Stimulated activated naive B cell treated with anti-CD40 and anti-IgM and Interleukin-4, amounts not matched to agents 10 μg/mL and 1 μg/mL and 100 μg/mL, for 72 hours (primary cell): ENCODE measurements at places on chromosomes 1 and 21.

DNA sequence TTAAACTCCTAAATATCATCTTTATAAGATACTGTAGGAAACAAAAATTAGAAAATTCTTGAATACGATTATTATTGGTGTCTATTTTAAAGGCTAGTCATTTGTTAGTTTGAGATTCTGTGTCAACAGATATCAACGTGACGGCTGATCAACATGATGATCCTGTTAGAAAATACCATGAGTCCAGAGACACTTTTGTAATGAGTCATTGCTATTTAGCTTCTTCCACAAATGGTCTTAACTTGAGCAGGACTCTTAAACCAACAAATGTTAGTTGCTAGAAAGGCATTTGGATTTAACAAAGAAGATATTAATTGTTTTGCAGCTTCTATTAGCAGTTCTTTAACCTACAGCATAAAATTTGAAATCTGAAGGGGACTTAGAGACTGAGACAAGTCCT lies 131.2 kb downstream of the TGFB2 start:
- no peak overlapping the region for H3K4me3 ChIP-seq
- peaks cover 22% of the 10 kb centered on the region for H3K4me1 ChIP-seq
- H3K27ac ChIP-seq: no peak overlapping the region
- DNase-seq: no peak

GRCh38 chr1:43008115-43009060 lies 49.7 kb upstream of the SLC2A1 start:
- no peak for DNase-seq
- peaks cover 2% of the 10 kb centered on the region for H3K4me1 ChIP-seq
- H3K4me3 ChIP-seq: no peak overlapping the region
- no peak overlapping the region for H3K27ac ChIP-seq

DNA sequence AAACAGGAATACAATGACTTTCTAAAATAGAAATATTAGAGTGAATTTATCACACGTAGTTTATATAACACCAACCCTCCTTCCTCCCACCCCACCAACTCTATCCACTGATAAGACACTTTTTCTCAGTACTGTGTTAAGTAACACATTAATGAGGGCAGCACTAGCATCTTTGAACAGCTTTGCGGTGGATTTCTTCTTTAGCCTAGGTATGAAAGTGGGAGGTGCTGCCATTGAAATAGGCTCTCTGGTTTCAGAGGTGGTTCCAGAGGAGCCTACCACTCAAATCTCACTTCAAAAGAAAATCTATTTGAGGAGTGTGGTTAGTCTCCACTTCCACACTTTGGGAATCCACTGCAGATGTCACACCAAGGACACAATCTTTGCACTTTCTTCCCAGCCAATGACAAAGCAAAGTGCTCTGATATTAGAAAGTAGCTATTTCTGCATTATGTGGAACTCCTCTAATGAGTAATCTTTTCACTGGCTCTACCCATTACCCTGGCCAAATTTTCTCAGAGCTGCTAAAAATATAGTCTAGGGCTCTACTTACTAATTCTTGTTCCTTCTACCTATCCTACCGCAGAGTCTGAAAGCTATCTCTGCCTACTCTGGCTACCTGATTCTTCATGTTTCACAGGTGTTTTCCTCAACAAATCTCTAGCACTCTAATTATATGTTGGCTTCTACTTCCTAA lies 1667.8 kb downstream of the MRPL39 start:
- no peak overlapping the region for H3K4me3 ChIP-seq
- no peaks in the 10 kb centered on the region for H3K27me3 ChIP-seq
- H3K4me1 ChIP-seq: peaks cover 31% of the 10 kb centered on the region

DNA sequence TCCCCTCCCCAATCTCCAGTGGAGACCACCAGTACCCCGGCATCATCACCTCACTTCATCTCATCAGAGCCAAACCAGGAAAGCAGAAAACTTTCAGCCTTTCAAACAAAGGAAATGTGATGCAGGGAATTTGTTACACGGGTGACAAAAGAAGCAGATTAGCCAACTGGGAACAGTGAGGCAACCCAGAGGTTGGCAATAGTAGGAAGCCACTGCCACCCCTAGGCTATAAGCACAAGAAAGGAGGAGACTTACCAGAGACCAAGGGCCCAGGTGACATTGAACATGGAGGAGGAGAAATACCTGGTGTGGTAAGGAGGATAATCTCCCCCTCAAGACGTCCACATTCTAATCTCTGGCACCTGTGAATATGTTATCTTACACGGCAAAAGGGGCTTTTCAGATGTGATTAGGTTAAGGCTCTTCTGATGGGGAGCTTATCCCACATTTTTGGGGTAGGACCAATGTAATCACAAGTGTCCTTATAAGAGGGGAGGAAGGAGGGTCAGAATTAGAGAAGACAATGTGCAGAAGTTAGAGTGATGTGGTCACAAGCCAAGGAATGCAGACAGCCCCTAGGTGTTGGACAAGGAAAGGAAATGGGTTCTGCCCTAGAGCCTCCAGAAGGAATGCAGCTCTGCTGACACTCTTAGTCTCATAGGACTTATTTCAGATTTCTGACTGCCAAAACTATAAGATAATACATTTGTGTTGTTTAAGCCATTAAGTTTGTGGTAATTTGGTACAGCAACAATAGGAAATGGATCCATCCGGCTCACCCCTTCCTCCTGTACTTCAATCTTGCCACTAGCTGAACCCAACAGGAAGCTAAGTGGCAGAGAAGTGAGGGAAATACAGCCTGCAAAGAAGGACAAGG lies 83.6 kb upstream of the VAV3 start:
- no peaks in the 10 kb centered on the region for H3K27me3 ChIP-seq
- H3K4me3 ChIP-seq: no peak overlapping the region
- peaks cover 17% of the 10 kb centered on the region for H3K4me1 ChIP-seq
- no peak for DNase-seq

DNA sequence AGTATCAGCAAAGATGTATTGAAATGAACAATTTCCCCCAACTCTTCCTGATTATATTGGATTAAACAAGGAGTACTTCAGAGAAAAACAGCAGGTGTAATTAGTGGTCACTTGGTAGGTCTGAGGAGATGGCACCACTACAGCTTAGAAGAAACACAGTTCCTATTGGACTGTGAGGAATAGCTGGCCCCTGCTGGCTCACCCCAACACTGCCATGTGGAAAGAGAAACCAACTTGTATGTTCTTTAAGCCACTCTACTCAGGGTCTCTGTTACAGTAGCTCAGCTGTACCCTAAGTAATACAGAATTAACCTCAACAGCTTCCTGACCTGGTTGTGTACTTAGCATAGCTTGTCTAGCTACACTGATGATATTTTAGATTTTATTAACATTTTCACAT lies 26.5 kb upstream of the MTR start:
- no peak overlapping the region for H3K4me3 ChIP-seq
- H3K4me1 ChIP-seq: no peaks in the 10 kb centered on the region
- no peak overlapping the region for H3K27ac ChIP-seq
- H3K36me3 ChIP-seq: no peaks in the 10 kb centered on the region
- DNase-seq: no peak

- H3K36me3 ChIP-seq: no peaks in the 10 kb centered on the region
- DNase-seq: no peak
- H3K4me3 ChIP-seq: no peak overlapping the region
- H3K27ac ChIP-seq: no peak overlapping the region
- H3K27me3 ChIP-seq: peaks cover 14% of the 10 kb centered on the region
Measured at GRCh38 chr1:225004396-225004795, 74.9 kb downstream of the DNAH14 start.
